ENCODE measurements at places on chromosomes 4 and X.

GRCh38 chrX:70052895-70053615, 3.3 kb upstream of the AWAT2 start:
- no peak for DNase-seq

DNA sequence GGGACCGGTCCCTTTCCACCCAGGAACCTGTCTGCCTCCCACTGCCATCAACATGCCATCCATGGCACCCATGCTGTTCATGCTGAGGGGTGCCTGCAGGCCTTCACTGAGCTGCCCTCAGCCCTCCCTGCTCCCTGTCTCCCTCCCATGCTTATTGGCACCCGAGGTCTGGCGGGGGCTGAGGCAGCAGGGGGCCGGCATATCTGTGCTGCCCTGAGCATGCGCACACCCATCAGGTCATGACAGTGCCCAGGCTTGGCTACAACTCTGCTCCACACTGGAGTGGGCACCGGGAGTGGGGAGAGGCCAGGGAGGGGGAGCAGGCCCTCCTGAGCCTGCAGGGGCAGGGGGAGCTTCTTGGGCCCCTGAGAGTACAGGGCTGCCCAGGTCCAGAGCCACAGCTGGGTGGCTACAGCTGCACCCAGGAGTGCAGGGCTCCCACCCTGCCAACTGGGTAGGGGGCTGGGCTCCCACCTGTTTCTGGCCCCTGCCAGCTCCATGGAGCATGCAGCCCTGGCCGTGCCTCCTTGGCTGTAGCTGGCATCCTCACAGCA, 395.8 kb upstream of the DMD start:
- no peak for DNase-seq

GRCh38 chr4:37889849-37890800, 759 bp upstream of the TBC1D1 start:
- DNase-seq: no peak

- no peak for DNase-seq
These were observed 16.0 kb downstream of the NBDY start for GRCh38 chrX:56744996-56745395.

- DNase-seq: no peak
These were observed 40.7 kb downstream of the NPY5R start for GRCh38 chr4:163384434-163384833.

- no peak for DNase-seq
These were observed 702.4 kb upstream of the EPHA5 start for GRCh38 chr4:66372706-66373105.

DNA sequence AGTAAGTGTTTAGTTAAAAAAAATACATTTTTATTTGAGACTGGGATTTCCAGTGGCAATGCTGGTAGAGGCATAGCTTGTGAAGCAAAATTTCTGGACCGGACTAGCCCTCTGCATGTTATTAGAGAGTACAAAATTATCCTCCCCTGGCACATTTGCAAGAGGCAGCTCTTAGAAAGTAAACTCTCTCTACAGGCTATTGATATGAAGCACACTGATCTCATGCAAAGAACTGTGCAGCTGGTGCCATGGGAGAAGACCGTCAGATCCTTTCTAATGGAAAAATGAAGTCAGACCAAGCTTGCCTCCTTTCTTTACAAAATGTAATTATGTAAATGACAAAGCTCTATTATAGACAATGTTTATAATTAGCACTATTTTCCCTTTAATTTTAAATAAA, 2717.2 kb downstream of the PCDH7 start:
- no peak for DNase-seq

DNA sequence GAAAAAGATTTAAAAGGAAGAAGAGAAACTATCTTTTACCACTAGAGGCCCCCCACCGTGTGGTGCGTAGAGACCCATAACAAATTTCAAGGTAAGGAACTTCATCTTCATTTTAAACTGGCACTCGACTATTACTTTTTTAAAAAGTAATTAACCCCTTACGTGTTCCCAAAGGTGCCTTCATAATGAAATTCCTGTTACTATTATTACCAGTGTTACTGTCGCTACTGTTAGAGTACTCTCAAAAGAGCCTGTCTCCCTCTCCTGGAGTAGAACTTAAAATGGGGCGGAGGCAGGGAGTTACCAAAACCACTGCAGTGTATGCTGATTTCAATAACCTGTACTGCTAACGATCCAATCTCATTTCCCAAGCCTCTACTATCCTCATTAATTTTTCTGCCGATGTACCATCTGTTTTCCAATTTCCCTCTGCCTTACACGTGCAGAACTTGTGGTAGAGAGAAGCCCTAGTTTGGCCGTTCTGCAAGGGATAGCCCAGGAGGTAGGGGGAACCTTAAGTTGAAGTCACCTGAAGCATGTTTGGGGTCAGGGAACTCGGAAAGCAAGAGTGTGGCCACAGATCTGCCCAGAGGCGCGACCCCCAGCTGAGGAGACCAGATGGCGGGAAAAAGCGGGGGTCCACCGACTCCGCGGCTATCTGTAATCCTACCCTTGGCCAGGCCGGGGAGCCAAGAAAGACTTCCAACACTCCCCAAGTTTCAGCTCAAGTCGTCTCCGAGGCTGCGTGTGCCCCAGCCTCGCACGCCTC, 720 bp upstream of the STK26 start:
- DNase-seq: no peak
